ENCODE measurements at places on chromosomes 12 and 14. TPM values are rescaled to one million over a fixed set of nuclear protein-coding genes. Genes with fewer than 3 reads are reported as not detected.

Gene STAC3
- total RNA-seq: 0.23 TPM

Gene B3GNT4
- total RNA-seq: 0.13 TPM

Gene ETFBKMT
- 5.4 TPM for total RNA-seq

Gene MFAP5
- 1.9 TPM for total RNA-seq

Gene GSG1
- 1.5 TPM for total RNA-seq

Gene CLEC6A
- total RNA-seq: not detected

Gene RAPGEF3
- total RNA-seq: 2.6 TPM
